NCI-H1417 treated with DMSO at 0.1 percent for 48 hours (cell line): ENCODE measurements at places on chromosomes 2 and 18.

DNA sequence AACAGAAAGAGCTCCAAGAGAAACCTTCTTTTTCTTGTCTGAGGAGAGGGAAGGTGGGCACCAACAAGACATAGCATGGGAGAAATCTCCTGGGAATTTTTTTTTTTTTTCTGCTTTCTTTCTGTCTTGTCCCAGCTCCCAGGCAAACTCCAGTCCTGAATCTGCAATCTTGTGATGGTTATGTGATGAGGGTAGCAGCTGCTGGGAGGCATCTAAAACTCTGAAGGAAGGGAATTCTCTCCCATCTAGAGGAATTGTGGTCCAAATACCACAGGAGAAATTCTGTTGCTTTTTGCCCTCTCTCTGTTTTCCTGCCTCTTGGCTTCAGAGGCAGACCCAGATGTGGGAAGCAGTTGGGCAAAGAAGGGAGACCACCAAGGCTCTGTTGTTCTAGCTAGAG, 16.7 kb downstream of the SCRN3 start:
- DNase-seq: no peak

DNA sequence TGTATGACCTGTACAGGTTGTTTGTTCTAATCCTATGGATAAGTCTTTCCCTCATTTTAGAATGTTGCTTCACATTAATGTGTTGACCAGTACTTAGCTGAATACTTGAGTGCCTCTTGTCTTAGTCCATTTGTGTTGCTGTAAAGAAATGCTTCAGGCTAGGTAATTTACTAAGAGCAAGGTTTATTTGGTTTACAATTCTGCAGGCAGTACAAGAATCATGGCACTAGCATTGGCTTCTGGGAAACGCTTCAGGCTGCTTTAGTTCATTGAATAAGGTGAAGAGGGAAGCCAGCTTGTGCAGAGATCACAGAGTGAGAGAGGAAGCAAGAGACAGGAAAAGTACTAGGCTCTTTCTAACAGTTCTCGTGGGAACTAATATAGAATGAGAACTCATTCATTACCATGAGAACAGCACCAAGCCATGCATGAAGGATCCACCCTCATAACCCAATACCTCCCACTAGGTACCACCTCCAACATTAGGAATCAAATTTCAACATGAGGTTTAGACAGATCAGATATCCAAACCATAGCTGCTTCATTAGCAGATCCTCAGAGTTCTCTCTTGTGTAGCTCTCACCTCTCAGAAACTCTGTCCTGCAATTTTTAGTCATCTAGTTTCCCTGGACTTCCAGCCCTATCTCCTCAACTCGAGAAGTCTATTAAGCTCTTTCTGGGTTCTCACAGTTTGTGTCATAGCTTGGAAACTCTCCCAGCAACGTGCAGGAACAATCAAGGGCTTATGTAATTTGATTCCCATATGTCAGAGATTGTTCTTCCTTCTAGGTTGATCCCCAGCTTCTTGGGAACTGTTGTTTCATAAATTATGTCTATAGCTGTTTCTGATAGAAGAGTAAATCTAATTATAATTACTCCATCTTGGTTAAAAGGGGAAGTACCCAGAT, 2082.3 kb upstream of the CELF4 start:
- no peak for DNase-seq

- no peak for DNase-seq
These were observed 180.6 kb downstream of the ZNF407 start for GRCh38 chr18:74778191-74778847.

- no peak for DNase-seq
These were observed 23.7 kb downstream of the METTL4 start for GRCh38 chr18:2547477-2548087.

- no peak for DNase-seq
These were observed 6.2 kb upstream of the GKN1 start for GRCh38 chr2:68968221-68968620.

GRCh38 chr2:96262306-96262705, 3.5 kb downstream of the TMEM127 start:
- DNase-seq: no peak

- peak; percentile 61 for DNase-seq
These were observed 1.6 kb downstream of the MTCL1 start for GRCh38 chr18:8706791-8707555.

DNA sequence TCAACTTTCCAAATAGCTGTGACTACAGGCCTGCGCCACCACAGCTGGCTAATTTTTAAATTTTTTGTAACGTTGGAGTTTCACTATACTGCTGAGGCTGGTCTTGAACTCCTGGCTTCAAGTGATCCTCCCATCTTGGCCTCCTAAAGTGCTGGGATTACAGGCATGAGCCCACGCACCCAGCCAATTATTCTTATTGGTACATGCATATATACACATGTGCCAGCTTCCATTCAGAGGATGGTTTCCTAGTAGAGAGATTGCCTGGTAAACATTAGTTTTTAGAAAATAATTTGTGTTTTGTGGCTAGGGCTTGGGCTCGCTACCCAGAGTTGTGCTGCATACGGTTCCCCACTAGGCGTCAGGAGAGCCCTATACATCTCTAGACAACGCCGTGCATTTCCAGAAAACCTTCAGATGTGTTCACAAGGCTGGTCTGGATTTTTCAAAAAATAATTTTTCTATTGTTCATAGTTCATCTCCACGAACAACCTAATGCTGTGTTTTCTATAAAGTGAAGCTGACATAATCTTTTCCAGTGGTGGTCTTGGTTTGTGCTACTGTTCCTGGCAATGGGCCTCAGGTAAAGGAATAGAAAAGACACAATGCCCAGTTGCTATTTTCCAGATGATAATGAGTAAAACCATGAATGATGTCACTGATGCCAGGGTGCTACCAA, 14.6 kb upstream of the AFG3L2 start:
- DNase-seq: peak; percentile 47

- no peak for DNase-seq
These were observed 31.8 kb downstream of the STRADB start for GRCh38 chr2:201483342-201483741.

DNA sequence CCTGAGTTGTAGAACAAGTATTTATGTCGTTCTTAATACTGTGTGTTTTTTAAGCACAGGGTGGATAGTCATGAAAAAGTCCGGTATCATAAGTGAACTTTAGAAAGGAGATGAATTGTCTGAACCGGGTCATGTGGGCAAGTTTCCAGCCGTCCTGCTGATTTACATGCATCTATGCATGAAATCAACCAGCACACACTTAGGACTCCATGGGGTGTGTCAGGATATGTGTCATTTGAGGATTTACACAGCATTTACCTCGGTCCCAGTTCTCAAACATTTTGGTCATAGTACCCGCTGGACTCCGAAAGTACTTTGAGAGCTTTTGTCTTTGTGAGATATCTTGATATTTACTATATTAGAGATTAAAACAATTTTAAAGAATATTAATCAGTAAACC, 47.5 kb upstream of the TWSG1 start:
- no peak for DNase-seq

DNA sequence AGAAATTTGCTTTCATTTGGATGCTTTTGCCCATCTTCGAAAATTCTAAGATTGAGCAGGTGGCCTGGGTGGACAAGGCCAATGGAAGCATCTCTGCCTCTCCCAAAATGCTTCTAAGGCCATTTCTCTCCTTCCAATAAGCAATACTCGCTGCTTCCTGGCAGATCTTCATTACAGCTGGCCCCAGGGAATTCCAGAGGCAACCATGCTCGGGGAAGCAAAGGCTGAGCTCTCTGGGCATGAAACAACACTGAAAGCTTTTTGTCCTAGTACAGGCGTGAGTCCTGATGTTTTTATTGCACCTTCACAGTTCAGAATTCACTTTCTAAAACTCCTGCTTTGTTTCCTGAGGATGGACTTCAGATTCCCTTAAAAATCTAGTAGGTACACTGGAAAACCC, 11.8 kb upstream of the NEDD4L start:
- DNase-seq: no peak

- no peak for DNase-seq
These were observed 238.8 kb downstream of the IKZF2 start for GRCh38 chr2:212912445-212913103.

DNA sequence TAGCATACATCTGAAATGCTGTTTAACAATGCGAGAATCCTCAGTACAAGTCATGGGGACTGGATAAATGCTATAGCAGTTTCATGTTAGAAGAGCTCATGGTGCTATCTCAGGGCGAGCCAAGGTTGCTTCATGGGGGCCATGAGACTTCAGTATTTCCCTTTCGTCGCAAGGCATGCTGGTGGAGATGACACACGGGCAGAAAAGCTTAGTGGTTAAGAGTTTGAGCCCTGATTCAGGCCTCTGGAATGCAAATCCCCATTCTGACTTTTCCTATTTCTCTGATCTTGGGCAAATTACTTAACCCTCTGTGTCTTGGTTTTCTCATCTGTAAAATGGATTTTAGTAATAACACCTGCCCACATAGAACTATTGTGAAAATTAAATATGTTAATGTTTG, 57.4 kb upstream of the EPHA4 start:
- DNase-seq: no peak

DNA sequence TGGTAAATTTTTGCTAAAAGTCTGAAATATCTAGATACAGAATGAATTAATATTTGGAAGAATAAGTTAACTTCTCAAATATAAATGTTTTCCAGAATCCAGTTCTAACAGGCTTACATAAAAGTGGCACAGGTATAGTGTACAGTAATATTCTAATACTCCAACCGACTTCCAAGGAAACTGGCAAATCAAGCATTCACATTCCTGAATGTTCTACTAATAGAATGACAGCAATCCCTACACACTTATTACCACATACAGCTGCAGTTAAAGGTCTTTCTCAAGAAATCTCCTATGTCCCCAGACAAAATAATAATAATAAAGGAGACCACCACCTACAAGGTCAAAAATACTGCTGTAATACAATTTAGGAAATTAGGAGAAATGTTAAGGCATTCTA, 31.9 kb downstream of the TMEM131 start:
- DNase-seq: no peak

GRCh38 chr18:23277399-23277798, 142.1 kb downstream of the CABLES1 start:
- no peak for DNase-seq

GRCh38 chr2:1972422-1972821, 228.1 kb upstream of the PXDN start:
- DNase-seq: peak; percentile 87

DNA sequence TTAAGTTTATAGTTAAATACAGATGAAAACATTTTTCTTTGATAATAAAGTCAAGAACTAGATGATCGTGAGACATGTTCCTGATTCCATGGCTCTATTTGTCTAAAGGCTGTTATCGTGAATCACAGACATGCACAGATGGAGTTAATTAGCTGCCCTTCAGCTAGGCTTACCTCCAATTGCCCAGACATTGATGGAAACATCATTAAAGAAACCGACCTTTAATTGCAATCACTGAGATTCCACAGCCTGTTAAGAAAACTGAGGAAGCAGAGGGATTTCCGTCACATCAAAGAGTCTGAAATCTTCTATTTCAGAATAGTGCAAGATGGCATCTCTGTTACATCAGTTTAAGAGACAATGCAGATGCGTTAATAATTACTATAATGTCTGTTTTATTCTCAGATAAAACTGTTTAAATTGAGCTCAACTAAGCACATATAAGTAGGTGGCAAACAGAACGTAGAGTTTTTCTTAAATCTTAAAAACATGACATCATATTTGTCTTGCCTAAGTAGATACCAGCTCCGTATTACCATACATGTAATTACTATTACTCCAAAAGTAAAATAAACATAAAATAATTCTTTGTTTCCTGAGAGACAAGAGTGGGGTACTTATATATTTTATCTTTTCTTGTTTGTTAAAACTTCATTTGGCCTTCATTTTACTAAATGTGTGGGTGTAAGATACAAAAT, 23.9 kb upstream of the CRACDL start:
- DNase-seq: no peak

DNA sequence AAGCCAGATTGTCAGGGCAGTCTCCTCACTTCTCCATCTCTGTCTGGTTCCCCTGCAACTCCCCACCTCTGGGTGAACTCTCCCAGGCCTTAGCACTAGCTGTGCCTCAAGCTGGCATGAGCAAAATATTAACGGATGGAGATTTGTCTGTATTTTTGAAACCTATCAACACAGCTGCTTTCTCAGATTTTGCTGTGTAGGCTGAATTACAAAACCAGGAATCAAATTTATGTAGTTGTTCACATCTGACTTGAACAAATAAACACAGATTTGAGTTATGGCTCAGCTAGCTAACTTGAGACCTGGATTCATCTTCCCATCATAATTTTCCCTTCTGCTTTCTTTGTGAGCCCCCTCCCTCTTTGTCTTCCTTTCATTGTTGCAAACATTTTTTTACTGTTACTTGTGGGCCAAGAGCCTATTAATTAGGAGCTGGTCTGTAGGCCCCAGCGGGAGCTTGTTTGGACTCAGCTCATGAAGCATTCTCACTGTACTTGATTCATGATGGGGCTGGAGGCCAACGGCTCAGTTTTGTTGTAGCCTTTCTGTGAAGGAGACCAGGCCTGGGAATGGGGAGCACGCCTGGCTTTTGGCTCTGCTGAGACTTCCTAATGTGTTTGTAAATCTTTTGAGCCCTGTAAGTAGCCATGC, 164.1 kb upstream of the GATA6 start:
- no peak for DNase-seq

GRCh38 chr2:157264099-157264498, 6.6 kb downstream of the GALNT5 start:
- no peak for DNase-seq

DNA sequence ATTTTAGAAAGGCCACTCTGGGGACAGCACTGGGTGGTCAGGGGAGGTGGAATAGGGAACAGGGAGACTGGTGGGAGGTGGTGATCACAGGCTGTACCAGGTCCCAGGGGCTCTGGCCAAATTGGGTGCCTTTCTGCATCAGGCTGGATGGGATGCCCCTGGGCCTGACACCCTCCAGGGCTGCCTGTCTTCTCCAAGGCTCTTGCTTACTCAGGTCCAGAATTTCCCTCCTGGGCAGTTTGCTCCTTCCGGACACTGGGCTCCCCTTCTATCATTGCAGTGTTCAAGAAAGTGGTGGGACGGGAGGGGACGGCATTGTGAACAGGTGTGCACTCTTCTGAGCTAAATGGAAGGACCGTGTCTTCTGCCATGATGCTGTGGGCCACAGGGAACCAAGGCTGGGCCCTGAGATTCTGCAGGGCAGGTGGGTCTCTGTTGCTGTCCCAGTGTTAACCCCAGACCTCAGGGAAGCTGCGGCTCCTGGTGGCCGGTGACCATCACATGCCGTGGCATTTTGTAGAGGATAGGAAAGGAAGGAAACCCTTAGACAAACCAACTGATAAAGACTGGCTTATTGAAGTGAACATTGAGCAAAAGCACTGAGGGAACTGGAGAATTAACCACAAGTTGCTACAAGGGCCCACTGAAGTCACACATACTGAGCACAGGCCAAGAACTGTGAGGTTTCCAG, 93.7 kb upstream of the HS6ST1 start:
- no peak for DNase-seq

GRCh38 chr2:221851531-221852045, 279.5 kb upstream of the EPHA4 start:
- DNase-seq: no peak
